ENCODE measurements at places on chromosomes 7 and 10.

DNA sequence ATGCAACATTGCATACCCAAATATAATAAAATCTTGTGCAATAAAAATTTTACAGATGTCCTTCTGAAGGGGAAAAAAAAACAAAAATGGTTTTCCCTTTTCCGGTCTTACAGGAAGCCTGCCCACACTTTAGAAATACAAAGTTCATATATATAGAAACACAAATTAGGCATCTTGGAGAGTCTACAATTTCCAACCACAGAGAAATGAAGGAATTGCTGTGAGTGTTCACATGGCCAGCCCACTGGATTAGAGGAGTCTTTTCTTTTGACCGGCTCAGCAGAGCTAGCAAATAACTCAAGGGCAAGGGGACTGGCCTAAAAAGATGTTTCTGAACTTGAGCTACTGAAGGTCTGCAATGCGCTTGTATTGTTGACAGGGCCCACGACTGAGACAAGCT lies 92.4 kb downstream of the GLI3 start:
- DNase-seq, result no peak

DNA sequence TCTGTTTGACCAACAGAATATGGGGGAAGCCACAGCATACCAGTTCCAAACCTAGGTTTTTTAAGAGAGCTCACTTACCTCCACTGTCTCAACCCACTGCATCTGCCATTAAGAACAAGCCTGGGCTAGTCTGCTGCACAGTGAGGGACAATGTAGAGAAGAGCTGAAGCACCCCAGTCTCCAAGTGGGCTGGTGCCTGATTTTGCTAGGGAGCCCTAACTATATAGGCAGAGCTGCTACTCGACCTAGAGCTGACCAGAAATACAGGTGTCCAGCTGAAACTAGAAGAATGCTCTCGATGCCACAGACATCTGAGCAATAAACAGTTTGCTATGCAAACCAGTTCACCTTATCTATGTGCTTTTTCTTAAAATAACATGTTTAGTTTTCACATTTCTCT lies 106.9 kb upstream of the BET1 start:
- peak; percentile 26 for DNase-seq

DNA sequence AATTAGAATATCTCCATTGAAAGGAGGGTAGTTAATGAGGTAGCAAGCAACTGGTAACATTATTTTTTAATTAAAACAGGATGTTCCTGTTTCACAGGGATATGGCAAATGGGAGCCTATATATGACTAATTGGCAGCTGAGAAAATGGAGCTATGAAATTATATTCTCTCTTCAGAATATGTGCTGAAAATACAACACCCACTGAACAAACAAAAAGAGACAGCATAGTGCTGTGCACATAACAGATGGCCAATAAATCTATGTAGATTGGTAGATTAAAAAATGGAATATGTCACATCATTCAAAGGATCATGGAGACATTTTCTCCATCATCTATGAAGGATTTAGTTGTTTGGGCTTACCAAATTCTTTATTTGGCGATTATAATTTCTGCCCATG lies 362.0 kb downstream of the GPR37 start:
- DNase-seq, result no peak

DNA sequence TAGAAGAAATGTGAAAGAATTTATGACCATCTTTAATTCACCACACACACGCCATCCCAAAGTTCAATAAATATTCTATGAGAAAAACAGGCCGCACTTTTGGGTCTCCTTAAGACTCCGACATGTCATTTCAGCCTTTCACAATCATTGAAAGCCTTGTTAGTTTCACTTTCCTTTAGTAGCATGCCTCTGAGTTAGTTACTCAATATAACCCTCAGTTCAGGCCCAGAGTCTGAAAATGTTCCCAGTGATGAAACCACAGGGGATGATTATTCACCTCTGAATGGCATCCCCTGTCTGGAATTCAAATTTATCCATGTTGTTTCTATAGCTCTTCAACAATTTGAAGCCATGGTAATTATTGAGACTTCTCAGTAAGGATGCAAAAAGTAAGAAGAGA lies 278.1 kb upstream of the NRP1 start:
- DNase-seq, result peak; percentile 75

Data from bronchial epithelial cell (primary cell).